ENCODE measurements at places on chromosomes 4 and X. TPM values are rescaled to one million over a fixed set of nuclear protein-coding genes. Genes with fewer than 3 reads are reported as not detected.

EGF gene
- 0.83 TPM for total RNA-seq

NHSL2 gene
- total RNA-seq, result 8.1 TPM

NDST3 gene
- under 0.01 TPM for total RNA-seq

WDR17 gene
- 11.0 TPM for total RNA-seq

GRCh38 chrX:1322393-1322792 lies 14.2 kb upstream of the IL3RA start:
- no peak for DNase-seq

- DNase-seq, result no peak
Measured at GRCh38 chr4:104465619-104466018, 29.1 kb downstream of the CXXC4 start.

DNA sequence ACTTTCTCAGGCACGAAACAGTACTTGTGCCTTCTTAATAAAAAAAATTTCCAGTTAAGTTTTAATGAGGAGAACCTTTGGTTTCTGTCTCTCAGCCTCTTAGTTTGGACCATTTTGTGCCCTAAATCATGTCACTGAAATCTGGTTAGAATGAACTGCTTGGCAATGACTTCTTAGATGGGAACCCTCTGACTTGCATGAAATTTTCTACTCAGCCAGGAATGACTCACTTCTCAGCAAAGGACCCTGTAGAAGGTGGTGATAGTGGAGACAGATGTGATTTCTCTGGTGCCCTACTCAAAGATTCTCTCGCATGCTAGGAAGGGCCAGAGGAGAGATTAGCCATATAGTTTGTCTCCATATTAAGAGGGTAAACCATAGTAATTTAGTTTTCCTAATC lies 50.5 kb downstream of the RASL11B start:
- DNase-seq, result no peak

DNA sequence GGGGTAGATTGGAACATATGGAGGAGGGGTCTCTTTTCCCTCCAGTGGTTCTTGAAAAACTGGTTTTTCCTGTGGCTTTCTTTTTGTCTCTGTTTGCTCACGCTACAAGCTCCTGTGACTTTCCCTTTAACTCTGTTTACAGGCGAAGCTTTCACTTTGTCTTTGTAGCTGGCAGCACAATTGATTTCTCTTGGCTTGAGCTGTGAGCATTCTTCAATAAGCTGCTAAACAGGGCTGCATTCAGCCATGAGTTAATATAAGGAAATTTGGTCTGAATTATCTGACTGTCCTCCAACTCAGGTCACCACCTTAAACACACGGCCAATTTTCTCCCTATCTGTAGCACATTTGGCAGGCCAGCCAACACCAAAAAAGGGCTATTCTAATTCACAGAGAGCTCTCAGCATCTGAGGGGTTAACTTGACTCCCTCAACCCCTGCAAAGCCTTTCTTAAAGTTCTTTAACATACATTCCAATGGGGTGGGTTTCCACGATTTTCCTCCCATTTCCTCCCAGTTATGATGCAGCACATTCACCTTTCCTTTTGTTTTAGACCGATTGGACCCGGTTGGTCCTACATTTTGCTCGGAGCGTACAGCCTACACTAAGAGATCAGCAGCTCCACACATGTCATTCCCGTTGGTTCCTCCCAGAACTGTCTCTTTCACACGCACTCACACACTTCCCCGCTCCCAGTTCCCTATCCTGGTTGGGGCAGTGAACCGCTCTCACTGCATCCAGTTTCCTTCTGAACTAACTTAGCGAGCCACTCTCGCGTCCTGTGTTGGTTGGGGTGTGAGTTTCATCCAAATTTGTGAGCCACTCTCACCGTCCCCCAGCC lies 45.4 kb downstream of the UGT2A3 start:
- DNase-seq, result no peak

- no peak for DNase-seq
Measured at GRCh38 chr4:84814094-84814750, 152.3 kb downstream of the WDFY3 start.

- DNase-seq, result no peak
Measured at GRCh38 chrX:63932006-63932405, 147.0 kb upstream of the ARHGEF9 start.

GRCh38 chrX:12709047-12709446 lies 82.2 kb upstream of the PRPS2 start:
- no peak for DNase-seq

- no peak for DNase-seq
Measured at GRCh38 chr4:8877780-8878040, 6.1 kb upstream of the HMX1 start.

DNA sequence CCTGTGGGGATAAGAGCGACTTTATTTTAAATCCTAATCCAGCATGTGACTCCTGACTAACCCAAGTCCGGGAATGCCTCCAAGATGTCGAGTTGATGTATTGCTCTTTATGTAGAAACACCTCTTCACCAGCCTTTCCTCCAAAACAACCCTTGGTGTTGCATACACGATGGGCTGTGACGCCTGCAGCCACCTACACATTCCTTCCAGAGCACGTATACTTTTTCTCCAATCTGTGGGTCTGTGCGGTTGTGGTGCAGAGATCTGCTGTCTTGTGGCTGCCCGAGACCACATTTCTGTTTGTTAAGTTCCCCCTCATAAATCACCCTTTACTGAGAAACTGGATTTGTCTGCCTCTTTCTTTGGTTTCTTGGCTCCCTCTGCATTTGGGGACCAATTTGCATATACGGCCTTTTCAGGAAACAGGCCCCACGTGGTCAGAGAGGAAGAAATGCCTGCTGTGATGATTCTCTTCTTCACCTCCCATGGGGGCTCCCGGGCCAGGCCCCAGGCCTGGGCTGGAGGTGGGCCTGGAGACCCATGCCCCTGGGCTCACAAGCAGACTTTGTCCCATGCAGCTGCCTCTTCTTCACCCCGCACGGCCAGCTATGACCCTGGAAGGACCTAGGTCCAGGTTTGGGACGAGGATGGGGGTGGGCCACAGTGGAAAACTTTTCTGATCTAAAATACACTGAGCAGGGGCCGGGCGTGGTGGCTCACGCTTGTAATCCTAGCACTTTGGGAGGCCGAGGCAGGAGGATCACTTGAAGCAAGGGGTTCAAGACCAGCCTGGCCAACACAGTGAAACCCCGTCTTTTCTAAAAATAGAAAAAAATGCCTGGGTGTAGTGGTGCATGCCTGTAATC lies 21.4 kb upstream of the AFAP1 start:
- peak; percentile 94 for DNase-seq

GRCh38 chrX:49177338-49177833 lies 5.7 kb downstream of the PLP2 start:
- DNase-seq, result peak; percentile 63

DNA sequence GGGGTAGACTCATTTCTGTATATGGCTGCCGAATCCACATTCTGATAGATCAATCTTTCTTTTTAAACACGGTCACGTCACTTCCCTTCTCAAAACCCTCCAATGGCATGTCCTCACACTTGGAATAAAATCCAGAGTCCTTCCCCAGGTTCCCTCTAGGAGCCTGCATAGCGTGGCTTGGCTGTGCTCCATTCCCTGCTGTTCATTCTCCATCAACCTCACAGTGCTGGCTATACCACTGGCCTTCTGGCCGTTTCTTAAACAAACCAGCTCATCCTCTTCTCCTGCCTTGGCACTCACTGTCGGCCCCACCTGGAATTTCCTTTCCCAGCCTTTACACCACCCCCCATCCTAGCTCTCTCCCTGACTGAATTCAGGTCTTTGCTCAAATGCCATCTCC lies 77.1 kb downstream of the RBM47 start:
- no peak for DNase-seq

DNA sequence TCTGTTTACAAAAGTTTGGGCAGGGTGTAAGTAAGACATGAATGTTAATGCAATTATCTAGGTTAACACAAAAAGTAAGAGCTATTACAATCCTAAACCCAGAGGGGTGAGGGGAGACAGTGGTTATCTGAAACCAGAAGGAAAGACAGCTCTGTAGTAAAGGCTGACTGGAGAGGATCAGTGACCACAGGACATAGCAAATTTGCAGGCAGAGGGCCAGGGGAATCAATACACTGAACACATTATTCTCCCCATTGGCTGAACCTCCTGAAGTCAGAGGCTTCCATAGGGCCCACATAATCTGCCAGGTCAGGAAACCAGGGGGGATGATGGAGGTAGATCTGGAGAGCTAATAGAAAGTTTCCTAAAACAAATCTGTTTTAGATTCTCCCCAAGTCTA lies 689.4 kb upstream of the ATOH1 start:
- DNase-seq, result no peak

GRCh38 chr4:24843096-24843495 lies 47.7 kb downstream of the SOD3 start:
- DNase-seq, result no peak

DNA sequence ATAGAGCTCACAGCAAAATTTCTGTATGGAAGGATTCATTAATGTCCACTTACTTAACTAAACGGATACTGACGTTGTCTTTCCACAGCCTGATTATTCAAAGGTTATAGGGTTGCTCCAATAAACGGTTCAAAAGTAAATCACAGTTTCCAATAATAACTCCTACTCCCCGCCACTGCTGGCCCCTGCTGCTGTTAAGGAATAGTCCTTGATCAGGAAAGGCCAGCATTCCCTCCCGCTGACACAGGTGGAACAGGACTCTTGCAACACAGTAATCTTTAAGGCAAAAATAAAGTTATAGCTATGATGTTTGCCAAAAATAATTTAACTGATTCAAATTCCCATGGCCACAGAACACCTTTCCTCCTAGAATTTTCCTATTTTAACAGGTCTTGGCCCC lies 53.9 kb downstream of the FAT1 start:
- DNase-seq, result no peak

GRCh38 chr4:3209551-3210325 lies 39.2 kb upstream of the MSANTD1 start:
- no peak for DNase-seq
